ENCODE measurements at places on chromosomes 6 and 20.

GRCh38 chr6:136411453-136412354 is 122.1 kb upstream of the BCLAF1 start:
- DNase-seq, result no peak

GRCh38 chr20:34262488-34263288 is 21.5 kb downstream of the ASIP start:
- no peak for DNase-seq

DNA sequence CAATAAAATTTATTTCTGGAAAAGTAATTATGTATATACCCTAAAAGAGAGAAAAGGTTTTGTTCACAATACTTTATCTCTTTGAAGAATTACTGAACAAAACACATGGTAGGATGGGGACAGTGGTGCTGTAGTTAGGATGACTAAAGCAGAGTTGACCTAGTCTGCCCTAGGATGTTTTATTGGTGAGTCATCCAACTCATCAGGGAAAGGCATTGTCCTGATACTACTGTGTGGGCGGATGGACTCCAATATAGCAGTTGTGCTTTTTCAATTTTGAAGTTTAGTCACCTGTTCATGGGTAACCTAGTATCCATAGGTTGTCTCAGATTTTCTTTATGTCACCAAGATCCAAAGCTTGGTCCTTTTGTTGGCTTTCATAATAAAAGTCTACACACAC is 53.3 kb upstream of the EYS start:
- DNase-seq, result no peak

GRCh38 chr6:107318100-107318736 is 141.1 kb downstream of the PDSS2 start:
- DNase-seq, result no peak

DNA sequence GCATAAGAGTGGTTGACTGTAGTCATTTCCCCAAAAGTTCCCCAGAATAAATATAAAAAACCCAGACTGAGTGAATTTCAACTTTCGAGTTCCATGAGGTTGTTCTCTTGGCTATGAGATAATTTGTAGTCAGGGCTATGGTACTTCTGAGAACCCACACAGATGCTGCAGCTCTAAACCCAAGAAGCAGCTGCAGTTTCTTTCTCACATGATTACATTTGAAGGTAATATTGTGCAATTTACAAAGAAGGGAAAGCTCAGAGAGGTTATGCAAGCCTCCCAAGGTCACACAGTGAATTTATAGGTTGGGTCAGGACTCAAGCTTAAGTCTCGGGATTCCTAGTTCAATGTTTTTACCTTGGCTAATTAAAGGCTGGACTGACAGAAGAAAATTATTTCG is 29.7 kb upstream of the CD93 start:
- no peak for DNase-seq

GRCh38 chr6:4351520-4352321 is 216.3 kb upstream of the ECI2 start:
- no peak for DNase-seq

- DNase-seq, result no peak
Observed at GRCh38 chr6:410555-411395, 19.2 kb downstream of the IRF4 start.

GRCh38 chr6:56716229-56716628 is 73.5 kb upstream of the DST start:
- DNase-seq, result no peak

GRCh38 chr20:47568019-47568418 is 66.3 kb downstream of the NCOA3 start:
- no peak for DNase-seq

- DNase-seq, result no peak
Observed at GRCh38 chr6:165891320-165891719, 228.3 kb upstream of the PDE10A start.

GRCh38 chr6:116649129-116649528 is 19.4 kb downstream of the ZUP1 start:
- DNase-seq, result no peak

- DNase-seq, result peak; percentile 77
Observed at GRCh38 chr6:31541059-31541657, 645 bp downstream of the DDX39B start.

DNA sequence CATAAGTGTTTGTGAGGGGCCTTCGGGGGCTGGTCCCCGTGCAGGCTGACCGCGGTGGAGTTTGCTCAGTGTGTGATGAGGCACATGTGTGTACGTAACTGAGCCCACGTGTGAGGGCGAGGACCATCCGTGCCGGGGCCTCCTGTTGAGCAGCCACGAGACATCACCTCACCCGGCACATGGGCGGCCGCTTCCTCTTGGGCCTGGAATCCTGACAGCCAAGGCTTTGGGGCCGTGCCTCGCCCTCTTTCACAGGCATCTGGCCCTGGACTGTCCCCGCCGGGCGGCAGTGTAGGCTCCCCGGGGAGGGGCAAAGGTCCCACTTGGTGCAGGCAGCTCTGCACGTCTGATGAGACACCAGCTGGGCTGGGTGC is 202.3 kb downstream of the DLL1 start:
- no peak for DNase-seq

DNA sequence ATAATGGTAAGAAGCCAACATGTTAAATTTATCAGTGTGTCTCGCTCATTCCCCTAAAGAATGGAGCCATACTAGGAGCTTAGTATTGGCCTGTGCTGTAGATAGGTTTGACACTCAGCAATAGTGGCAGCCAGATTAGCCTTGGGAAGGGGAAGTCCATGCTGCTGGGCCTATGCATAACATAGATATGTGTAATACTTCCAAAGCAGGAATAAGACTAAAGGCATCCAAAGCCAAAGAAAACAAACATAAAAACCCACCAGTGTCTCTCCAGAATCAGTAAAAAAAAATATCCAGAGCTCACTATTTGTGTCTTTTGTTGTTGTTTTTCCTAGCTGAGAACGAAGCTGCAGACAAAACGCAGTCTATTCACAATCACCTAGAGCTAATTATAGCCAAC is 104.2 kb upstream of the STXBP5 start:
- no peak for DNase-seq

- no peak for DNase-seq
Observed at GRCh38 chr6:13355999-13356785, 27.9 kb upstream of the TBC1D7 start.

DNA sequence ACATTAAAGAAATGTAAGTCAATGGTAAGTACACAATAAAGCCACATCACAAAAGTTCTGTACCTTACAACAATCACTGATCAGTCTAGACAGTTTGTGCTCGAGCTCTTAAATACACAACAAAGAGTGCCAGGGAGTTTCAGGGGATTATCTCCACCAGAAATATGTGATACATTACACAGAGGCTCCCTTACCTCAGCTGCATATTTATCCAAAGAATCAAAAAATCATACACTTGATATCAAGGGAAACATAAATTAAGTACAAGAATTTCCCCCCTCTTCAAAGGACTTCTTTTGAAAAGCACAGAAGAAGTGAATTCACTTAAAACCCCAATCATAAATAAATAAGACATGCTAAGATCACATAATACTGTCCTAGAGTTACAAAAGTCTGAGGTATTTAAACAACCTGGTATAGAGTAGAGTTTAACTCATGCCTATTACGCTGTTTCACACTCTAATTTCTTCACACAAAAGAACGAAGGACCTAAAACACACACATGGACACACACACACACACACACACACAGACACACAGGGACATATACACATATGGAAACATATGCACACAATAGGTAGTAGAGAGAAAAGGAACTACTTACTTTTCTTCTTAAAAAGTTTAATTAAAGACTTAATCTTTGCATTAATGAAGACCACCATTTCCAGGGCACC is 528 bp downstream of the NHSL1 start:
- no peak for DNase-seq

GRCh38 chr20:60052322-60052721 is 94.1 kb downstream of the CDH26 start:
- DNase-seq, result no peak

DNA sequence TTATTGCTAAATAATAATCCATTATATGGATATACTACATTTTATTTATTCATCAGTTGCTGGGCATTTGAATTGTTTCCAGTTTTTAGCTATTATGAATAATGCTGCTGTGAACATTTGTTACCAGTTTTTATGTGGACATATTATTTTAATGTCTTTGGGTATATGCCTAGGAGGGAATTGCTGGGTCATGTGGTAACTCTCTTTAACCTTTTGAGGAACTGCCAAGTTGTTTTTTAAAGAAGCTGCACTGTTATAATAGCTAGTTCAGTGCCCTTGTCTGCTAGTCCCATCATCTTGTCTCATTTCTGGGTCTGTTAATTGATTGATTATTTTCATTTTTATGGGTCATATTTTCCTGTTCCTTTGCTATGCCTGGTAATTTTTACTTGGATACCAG is 56.3 kb downstream of the FOXO3 start:
- no peak for DNase-seq

DNA sequence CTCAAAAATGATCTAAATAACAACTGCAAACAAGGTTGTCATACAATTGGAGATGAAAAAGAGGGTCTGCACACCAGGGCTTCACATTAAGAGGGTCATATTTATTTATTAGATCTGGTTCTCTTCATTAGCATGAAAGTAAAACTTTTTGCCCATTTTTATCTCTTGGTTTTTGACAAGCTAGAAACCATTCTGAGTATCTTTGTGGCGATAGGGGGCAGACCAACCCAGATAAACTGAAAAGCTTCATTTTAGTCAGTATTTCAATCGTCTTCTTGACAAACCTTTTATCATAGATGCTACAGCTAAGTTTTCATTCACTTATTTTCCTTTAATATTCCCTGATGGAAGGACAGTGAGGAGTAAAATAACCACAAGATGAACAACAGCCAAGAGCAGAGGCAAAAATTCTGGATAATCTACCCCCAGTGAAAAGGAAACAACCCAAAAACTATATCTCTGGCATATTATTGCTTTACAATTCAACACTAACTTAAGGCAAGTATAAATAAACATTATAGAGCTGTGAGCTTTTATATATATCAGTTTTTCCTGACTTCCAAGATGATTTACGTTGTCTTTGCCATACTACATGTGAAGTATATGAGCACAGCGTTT is 45.2 kb downstream of the THEMIS start:
- no peak for DNase-seq

DNA sequence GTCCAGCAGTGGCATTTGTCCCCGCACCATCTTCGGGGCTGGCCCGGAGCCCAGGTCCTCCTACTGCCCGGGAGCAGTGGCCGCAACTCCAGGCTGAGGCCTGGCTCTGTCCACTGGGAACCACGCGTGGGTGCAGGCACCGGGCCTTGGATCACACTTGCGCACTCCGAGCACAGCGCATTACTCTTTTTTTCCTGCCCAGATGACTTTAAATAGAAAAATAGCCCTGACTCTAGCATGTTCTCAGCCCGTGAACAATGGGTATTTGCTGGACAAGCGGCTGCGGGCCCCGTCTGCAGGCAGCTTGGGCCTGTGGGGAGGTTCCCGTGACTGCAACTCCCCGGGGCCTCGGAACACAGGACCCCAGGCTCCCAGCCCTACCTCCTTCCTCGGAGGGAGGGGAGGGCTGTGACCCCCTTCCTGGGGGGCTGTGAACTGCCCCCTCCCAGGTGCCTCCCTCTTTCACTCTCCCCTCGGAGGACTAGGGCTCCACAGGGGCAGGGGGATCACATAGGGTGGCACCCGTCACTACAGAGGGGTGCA is 162.2 kb downstream of the TBXT start:
- no peak for DNase-seq

GRCh38 chr6:144723431-144723830 is 438.3 kb downstream of the UTRN start:
- DNase-seq, result no peak

DNA sequence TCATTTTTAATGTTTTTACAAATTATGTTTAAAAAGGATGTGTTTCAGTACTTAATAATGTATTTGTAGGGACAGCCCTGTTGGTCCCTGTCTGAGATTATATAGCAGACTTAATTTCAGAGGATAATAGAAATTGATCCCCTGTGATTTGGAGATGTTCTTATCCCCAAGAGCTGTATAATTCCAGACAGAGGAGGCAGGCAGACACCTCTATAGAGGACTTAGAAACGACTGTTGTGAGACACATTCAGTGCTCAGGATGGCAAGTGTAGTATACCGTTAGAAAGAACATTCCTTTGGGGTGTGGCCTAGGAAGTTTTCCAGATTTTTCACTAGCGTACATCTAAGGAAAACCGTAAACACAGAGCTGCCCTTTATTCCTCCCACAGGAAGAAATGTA is 117.8 kb downstream of the MAP3K4 start:
- no peak for DNase-seq

GRCh38 chr6:30463651-30464618 is 25.4 kb upstream of the HLA-E start:
- peak; percentile 49 for DNase-seq

- DNase-seq, result no peak
Observed at GRCh38 chr6:78599526-78599925, 267.8 kb upstream of the IRAK1BP1 start.

GRCh38 chr6:164106345-164106769 is 691.8 kb downstream of the QKI start:
- no peak for DNase-seq

- DNase-seq, result no peak
Observed at GRCh38 chr6:132952031-132952867, 137.9 kb downstream of the RPS12 start.

GRCh38 chr20:34074101-34074760 is 37.8 kb downstream of the EIF2S2 start:
- no peak for DNase-seq

- DNase-seq, result no peak
Observed at GRCh38 chr6:64113704-64114103, 478.1 kb downstream of the PHF3 start.

DNA sequence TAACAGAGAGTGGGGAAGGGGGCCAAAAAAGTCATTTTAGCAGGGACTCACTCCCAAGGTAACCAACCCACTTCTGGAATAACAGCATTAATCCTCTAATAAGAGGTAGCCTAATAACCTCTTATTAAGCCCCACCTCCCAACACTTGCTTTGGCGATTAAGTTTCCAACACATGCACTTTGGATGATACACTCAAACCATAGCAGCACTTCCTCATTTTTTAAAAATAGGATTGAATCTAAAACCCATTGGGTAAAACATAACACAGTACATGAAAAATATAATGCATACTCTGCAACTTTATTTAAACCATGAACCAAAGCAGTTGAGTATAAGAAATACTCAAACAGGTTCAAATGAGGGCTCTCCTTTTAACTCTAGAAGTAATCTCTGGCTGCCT is 318.3 kb downstream of the HACE1 start:
- no peak for DNase-seq

DNA sequence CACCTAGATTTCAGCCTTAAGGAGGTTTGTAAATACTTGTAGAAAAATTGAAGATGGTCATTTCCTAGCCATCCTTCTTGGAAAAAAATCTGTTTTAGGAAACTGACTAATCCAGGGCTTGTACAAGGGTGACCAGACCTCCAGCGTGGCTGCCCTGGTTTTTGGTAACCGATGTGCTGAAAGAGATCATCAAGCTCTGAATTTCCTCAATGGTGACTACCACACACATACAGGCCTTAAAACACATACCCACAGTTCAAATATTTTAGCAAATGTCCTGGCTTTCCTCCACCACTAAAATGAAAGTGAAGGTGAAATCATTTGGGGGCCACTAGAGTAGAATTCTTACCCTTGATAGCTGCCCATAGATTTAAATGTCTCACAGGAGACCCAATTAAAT is 215.3 kb upstream of the SUPT3H start:
- no peak for DNase-seq
